Kidney tubule cell (primary cell): ENCODE measurements at places on chromosomes 6 and 20.

DNA sequence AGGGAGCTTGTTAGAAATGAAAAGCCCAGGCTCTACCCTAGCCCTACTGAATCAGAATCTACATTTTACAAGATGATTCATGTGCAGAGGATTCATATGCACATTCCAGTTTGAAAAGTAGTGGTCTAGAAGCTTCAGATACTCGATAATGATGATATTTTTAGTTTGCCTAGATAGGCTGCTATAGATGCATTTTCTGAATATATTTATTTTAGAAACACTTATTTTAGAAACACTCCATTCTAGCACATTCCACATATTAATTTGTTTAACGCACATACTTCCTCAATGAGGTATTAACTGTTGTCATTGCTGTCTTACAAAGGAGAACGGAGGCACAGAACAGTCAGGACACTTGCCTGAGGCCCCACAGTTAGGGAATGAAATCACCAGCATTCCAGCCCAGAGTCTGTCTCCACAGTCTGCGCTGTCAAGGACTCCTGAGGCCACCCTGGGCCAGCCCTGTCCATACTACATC is 64.4 kb downstream of the SNAP25 start:
- DNase-seq = no peak

GRCh38 chr6:24966381-24966780 is 30.6 kb upstream of the RIPOR2 start:
- no peak for DNase-seq

GRCh38 chr6:113011801-113012200 is 664.7 kb downstream of the RFPL4B start:
- no peak for DNase-seq

- DNase-seq = no peak
Observed at GRCh38 chr6:127289934-127290333, 23.3 kb downstream of the RNF146 start.

DNA sequence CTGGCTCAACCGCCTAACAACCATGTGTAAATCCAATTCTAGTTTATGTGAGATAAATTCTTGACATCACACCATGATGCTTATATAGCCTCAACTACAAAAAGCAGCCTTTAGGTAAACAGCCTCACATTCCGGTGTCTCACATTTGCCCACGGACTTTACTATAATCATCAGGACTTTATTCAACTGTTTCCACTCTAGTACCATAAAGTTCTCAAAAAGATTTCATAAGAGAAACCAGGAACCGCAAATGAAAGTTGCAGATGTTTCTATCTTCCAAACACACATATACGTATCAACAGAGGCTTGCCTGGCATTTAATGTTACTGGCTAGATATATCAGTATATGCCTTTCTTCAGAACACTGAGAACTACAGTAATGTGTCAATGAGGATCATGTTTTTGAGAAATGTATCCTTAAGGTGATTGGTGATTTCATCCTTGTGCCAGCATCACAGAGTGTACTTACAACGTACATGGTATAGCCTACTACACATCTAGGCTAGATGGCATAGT is 80.0 kb downstream of the EPB41L2 start:
- no peak for DNase-seq

GRCh38 chr6:45323656-45324224 is 4.4 kb upstream of the RUNX2 start:
- DNase-seq = no peak

DNA sequence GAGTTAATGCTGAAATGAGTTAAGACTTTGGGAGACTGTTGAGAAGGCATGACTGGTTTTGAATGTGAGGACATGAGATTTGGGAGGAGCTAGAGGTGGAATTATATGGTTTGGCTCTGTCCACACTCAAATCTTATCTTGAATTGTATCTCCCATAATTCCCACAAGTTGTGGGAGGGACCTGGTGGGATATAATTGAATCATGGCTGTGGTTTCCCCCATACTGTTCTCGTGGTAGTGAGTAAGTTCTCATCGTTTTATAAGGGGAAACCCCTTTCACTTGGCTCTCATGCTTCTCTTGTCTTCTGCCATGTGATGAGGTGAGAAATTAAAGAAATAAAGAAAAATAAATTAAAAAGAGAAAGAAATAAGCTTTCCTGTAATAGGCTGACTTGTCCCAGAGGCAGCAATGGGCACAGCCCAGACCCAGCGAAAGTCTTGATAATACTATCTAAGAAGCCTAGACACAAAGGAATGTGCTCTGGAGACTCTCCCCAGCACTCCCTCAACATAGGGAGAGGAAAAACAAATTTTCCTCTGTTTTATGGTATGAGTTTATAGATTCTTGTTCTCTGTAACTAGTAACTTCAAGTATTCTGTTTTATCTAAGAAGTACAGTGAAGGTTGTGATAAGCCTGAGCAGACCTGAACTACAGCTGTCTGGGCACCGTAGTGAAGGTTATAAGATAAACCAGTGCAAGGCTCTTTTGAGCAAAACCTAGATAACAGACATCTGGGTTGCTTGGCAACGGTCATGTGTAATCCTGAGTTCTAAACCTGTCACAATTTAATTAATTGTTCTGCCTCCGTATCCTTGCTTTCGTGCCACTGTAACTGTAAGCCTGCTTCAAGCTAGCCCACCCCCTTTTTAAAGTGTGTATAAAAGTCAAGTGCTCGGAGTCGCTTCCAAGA is 88.9 kb upstream of the ECI2 start:
- DNase-seq = no peak

GRCh38 chr6:4620284-4621151 is 155.7 kb upstream of the CDYL start:
- DNase-seq = peak; percentile 16

DNA sequence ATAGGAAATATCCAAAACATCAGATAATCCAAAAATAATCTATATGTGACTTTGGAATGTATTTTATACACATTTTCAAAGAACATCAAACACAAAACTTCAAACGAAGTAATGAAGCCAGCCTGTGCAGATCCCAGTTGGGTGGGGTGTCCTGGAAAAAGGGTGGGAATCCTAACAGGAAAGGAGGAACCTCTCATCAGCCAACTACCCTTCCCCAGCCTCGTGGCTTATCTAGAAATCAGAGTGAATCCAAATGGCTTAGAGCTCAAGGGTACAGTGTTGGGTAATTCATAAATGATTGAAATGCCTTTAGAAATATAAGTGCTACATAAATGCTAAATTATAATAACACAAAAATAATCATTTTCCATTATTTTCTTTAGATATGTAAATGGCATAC is 115.1 kb upstream of the SOX4 start:
- no peak for DNase-seq

GRCh38 chr20:38828514-38829295 is 23.2 kb downstream of the PPP1R16B start:
- DNase-seq = no peak

DNA sequence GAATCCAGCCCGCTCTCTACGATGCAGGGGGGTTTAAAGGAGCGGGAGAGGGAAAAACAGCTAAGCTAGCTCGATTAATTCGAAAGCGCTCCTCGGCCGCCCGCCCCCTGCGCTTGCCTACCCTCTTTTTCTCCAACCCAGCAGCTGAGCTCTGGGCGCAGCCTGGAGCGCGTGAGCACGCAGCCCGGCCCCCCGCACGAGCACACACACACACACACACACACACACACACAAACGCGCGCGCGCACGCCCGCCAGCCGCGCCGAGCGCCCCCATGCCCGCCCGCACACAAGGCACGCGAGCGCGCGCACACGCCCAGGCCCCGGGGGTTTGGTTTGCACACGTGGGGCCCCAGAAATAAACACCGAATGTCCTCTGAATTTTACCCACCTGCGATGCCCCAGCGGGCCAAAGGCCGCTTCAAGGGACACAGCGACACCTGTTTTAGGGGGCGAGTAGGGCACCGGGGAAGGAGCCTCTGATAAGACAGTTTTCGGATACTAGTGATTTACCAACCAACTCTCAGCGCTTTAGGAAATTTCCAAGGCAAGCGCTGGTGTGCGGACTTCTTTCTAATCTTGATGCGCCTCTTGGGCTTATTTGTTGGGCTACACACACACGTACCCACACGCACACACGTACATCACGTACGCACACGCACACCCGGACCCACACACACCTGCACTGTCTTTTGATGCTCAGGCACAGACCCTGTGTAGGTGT is 802 bp upstream of the NRN1 start:
- DNase-seq = no peak

- DNase-seq = no peak
Observed at GRCh38 chr6:40425192-40425919, 161.8 kb downstream of the LRFN2 start.

DNA sequence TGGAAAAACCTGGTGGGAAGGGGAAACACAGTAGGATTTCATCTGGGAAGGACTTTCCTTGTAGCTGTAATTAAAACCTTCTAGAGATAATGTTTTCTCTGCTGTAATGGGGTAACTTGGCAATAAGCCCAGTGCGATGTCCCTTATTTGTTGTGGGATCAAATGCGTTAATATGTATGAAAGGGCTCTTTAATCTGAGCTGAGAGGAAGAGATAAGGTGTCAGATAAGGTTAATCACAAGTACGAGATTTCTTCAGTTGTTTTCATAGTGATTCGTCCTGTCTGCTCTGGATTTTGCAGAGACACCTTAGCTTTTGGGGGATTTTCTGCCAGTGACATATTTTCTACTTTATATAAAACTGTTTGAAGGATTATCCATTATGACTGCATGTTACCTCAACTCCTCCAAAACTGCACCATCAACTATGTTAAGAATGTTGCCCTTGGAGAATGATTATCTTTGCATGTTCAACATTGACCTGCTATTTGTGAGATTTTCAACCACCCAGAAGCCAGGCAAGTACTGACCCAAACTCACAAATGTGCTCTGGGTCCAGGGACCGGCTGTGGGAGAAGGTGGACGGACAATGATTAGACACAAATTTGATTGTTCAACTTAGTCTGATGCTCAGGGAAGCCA is 21.2 kb upstream of the ELOVL5 start:
- DNase-seq = peak; percentile 56

DNA sequence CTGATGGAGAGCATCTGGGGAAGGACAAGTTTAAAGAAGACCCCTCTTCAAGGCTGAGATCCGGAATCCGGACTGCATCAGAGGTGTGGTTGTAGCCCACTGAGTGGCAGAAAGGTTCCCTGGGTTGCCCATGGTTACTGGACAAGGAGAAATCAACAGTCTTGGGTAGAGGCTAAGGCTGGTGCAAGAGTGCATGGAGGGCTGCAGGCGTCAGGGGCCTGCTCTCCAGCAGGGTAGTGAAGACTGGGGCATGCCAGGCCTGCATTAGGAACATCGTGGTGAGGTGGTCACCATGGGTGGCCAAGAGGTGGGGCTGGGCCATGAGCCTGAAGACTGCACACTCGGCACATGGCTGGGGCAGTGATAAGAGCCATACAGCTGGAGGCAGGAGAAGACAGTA is 91.2 kb downstream of the RNF182 start:
- DNase-seq = no peak

DNA sequence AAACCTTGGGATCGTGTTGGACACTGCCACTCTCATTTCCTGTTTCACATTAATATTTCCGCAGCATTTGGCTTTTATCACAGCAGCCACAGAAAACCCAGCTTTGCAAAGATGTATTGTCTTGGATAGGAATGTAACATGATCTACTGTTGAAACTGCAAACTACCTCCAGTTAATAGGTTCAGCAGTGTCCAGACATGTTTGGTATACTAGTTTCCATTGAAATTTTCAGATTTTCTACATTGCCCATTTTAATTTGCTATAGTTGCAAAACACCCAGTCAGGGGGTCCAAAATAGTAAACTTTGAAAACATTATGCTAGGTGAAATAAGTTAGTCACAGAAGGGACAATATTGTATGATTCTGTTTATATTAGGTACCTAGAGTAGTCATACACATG is 3.3 kb downstream of the ANKRD6 start:
- DNase-seq = no peak

- no peak for DNase-seq
Observed at GRCh38 chr6:135434991-135435390, 62.5 kb downstream of the AHI1 start.

DNA sequence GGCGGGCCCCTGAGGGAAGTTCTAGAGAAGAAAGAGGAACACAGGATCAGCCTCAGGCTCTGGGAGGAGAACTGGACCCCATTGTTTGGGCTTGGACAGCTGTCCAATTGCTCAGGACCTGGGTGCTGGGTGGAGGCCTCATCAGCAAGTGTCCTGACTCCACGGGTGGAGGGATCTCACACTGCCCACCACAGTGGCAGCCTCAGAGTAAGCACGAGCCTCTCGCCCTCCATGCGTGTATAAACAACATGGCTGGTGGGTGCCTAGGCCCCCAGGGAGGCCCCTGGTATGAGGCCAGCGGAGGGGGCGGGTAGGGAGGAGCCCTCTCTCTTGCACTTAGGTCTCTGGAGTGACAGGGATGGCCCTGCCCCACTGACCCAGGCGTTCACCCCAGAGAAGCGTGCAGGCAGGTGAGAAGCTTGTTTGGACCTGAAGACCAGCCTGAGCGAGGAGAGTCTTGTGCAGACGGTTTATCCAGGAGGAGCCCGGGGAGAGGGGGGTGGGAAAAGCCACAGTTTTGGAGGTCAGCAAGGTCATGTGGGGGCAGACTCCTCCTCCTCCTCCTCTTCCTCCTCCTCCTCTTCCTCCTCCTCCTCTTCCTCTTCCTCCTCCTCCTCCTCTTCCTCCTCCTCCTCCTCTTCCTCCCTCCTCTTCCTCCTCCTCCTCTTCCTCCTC is 41.9 kb upstream of the BHLHE23 start:
- DNase-seq = no peak

GRCh38 chr6:27890445-27891319 is 21.5 kb downstream of the OR2B2 start:
- peak; percentile 92 for DNase-seq

DNA sequence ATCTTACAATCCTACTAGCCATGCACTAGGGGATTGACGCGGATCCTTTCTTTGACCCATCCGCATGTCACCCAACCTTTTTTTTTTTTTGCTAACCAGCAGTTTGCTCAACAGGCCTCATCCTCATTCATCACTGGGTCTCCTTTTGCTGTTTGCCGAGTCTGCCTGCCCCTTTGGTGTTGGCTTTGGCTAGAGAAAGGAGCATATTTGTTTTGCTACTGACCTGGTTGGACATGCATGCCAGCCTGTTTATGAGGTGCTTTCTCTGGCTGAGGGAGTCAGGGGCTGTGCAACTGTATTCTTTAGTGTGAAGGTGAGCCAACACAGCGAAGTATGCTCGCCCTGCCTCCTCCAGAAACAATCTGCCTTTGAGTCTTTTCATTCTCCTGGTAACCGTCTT is 40.2 kb downstream of the E2F3 start:
- no peak for DNase-seq

DNA sequence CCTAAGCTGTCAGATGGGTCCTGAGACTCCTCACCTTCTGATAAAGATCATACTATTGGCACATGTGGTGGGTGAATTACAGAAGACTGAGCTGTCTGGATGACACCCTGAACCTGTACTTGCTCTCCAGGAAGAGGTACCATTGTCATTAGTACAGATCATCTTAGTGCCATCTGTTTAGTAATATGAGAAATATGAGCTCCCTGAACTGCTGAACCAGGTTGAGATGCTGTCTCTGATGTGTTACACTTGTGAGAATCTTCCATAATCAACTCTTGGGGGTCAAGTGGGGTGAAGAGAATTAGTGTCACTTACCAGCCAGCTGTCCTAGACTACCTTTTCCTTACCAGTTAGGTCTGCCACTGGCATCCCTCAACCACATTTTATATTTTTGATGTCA is 531.0 kb downstream of the EPHA7 start:
- no peak for DNase-seq

- DNase-seq = peak; percentile 62
Observed at GRCh38 chr6:53347921-53348370, 804 bp downstream of the ELOVL5 start.
